ENCODE measurements at places on chromosomes 12 and 14.

DNA sequence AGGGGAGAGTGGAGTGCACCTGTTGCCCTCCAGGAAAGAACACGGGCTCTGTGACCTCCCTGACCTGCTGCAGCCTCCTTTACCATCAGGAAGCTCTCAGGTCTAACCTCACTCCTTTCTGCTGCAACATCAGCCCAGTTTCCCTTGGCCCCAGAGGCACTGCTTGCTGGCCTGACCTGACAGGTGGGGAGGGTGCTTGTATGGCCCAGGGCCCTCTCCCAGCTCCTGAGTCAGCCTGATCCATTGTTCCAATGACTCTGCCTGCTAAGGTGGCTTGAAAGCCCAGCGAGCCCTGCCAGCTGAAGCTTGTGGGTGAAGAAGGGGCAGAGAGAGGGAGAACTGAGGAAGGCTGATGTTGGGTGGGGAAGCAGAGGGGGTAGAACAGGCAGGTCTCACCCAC is 13.2 kb upstream of the KRT78 start:
- DNase-seq, result no peak

DNA sequence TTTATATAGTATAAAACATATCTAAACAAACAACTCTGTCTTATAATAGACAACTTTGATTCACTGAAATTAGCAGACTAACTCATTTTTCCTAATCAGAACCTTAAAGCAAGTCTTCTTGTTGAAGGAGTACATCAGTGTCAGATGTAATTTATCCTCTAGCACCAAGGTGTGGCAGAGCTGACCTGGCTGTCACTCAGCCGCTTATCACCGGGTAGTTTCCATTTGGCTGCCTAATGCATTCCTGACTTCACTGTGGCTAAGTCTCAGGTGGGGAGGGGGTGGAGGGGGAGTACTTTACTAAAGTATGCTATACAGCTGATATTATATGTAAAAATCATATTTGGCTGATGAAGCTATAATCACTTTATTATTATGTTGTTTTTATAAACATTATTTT is 339.9 kb upstream of the RGS6 start:
- DNase-seq, result no peak

DNA sequence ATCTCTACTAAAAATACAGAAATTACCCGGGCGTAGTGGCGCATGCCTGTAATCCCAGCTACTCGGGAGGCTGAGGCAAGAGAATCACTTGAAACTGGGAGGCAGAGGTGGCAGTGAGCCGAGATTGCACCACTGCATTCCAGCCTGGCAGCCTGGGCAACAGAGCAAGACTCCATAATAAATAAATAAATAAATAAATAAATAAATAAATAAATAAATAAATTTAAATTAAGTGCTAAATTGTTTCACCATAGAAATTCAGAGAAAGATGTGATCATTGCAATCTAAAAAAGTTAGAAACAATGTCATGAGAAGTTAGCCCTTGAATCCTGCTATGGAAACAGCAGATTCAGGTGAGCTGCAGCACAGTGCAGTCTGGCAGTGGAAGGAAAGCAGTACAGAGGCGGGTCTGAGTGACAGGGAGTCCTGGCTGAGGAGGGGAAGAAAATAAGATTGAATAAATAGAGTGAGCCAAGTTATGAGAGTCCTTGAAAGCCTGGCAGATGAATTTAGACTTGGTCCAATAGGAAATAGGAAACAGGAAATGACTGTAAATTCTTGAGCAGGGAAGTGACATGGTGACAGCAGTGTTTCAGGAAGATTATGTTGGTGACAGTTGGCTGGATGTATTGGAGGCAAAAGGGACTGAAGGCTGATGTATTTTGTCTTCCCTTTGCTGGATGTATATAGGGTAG is 241.5 kb downstream of the GXYLT1 start:
- no peak for DNase-seq

GRCh38 chr14:77955816-77956484 is 156.0 kb downstream of the ADCK1 start:
- DNase-seq, result no peak

DNA sequence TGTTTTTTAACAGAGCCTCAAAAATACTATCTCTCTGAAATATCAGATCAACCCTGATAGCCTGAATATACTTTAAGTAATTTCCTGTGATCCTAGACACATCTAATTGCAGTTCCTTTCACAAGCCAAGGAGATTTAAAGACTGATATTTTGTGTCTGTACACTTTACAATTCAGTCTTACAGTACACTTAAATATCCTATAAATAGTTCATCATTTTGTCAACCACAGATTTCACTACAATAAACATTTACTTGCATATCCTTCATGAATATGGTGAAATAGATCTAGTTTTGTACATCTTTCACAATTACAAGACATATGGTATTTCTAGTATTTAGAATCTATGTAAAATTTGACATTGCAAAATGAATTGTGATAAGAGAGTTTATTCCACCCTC is 161.0 kb downstream of the PAX9 start:
- DNase-seq, result no peak

DNA sequence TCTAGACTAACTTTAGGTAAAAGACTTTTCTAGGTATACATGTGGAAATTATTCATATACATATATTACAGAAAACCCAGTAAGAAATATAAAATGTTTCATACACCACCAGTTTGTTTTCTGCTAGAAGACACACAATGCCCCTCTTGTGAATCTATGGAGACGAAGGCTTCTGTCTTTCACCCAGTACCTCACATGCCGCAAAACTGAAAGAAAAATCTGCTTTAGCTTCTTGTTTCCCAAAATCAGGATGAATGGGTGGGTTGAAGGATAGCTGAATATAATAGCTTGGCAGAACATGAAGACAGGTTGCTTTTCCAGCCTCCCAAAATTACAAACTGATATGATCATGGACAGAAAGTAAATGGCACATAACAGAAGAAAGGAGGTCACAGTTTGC is 1.3 kb downstream of the TAS2R30 start:
- no peak for DNase-seq

GRCh38 chr14:102659797-102660196 is 67.3 kb downstream of the RCOR1 start:
- DNase-seq, result no peak

DNA sequence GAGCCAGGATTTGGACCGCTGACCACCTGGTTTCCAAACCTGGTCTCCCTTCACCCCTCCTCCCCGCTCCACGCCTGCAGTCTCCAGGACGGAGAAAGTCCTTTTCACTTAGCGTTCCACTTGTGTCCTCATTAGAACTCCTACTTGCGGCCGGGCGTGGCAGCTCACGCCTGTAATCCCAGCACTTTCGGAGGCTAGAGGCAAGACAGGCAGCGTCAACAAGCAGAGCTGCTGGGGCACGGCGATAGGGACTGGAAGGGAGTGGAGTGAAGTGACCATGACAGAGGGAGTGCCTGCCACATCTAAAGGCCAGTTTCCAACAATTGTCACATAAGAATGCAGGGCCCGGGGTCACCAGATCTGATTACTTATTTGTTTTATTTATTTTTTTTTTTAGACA is 132.5 kb upstream of the NCOR2 start:
- DNase-seq, result no peak

- DNase-seq, result no peak
Observed at GRCh38 chr14:53938136-53938837, 18.3 kb downstream of the BMP4 start.

DNA sequence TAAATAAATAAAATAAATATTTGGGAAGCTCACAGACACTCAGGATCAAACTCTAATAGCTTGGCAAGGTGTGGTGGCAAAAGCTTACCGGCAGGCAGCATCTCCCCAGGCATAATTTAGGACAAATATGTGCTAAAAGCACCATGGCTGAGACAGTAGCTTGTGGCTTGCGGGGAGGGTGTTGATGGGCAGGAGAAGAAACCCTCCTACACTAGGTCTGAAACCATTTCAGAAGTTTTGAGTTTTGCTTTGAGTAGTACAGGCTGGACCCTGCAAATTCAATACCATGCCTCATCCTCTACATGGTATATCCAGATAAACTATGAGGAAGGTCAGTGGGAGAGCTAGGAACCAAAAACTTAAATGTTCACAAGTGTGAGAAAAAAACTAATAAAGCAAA is 33.1 kb downstream of the MAP3K9 start:
- DNase-seq, result no peak

- no peak for DNase-seq
Observed at GRCh38 chr12:64890873-64891468, 66.5 kb downstream of the TBC1D30 start.

GRCh38 chr12:123092866-123093265 is 58.0 kb downstream of the PITPNM2 start:
- DNase-seq, result no peak

Data from heart left ventricle (tissue), 16 donors.